ENCODE measurements at places on chromosomes 12 and 14.
A peak's percentile ranks its signal among the peaks of the same experiment; 100 is the strongest.

GRCh38 chr12:92444763-92445162, 258.0 kb upstream of the PLEKHG7 start:
- DNase-seq = no peak

DNA sequence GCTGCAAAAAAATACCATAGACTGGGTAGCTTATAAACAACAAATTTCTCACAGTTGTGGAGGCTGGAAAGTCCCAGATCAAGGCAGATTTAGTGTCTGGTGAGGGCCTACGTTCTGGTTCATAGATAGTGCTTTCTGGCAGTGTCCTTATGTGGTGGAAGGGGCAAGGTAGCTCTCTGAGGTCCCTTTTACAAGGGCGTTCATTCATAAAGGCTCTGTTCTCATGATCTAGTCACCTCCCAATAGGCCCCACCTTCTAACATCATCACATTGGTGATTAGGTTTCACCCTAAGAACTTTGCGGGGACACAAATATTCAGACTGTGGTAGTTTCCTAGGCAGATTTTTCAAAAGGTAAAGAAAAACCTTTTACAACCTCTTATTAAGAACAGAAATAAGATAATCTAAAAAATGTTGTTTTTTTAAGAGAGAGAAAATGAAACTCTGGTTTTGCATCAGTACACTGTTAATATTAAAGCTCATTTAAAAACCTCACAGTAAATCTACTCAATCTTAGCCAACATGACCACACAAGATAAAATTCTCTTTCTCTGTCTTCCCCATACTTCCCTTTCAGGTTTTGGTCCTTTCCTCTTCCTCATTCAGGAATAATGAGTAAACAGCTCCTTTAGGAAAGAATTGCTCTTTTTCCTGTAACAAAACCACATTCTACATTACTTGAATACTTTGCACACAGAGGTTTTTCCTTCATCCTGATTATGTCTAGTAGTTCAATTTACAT, 117.5 kb downstream of the UNC79 start:
- no peak for DNase-seq

- DNase-seq = no peak
Measured at GRCh38 chr14:93368996-93369712, 22.2 kb downstream of the COX8C start.

DNA sequence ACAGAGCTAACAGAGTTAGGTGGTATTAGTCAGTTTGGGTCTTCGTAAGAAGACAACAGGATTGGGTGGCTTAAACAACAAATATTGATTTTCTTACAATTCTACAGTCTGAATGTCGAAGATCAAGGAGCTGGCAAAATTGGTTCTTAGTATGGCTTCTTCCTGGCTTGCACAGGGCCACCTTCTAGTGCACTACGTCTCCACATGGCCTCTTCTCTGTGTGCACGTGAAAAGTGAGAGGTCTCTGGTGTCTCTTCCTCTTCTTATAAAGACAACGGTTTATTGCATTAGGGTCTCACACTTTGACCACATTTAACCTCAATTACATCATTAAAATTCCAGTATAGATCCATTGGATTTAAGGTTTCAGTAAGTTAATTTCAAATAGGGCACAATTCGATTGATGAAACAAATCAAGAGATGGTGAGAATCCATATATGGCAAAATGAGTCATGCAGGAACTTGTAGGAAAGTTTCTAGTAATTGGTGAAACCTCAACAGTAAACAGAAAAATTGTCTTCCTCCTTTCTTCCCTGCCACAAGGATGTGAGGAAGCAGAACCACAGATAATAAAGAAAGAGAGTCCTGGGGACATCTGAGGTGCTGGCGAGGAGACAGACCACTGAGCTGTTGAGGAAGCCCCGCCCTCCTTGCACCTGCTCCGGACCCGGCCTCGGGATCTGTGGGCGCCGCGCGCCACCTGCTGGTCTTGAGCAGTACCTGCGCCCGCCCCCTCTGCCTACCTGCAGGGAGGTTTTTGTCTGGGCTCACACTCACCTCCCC, 846.7 kb downstream of the TMEM121 start:
- DNase-seq = peak; percentile 59

DNA sequence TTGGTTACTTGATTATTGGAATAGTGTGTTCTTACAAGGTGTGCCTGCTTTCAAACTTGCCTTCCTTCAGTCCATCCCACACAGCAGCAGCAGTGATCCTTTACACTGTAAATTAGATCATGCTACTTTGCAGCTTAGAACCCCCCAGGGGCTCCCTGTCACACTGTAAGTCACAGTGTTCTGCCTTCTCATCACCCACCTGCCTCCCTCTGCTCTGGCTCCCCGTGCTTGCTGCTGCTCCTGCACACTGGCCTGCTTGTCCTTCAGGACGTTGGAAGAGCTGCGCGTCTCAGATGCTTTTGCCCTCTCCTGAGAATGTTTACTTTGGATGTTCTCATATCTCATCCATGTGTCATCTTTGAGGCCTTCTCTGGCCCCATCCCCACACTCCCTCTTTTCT, 27.3 kb downstream of the ZC3H14 start:
- DNase-seq = no peak

DNA sequence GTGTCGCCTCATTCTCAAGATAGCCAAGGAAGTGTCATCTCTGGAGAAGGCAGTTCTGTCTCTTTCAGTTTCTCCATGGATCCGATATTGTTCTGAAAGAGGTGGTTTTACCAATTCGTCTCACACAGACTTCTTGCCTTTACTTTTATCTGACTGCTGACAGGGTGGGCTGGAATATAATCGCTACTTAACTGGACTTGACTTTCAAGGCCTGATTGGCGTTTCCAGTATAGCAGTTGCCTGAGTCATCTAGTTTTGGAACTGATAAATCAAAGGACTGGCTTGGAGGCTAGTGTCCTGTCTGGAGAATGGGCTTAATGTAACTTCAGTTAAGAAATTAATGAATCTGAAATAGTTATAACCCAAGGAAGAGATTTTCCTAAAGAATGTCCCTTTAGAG, 21.6 kb downstream of the PRKCH start:
- DNase-seq = no peak

- DNase-seq = no peak
Measured at GRCh38 chr14:68486809-68487208, 306.1 kb downstream of the ZFP36L1 start.

DNA sequence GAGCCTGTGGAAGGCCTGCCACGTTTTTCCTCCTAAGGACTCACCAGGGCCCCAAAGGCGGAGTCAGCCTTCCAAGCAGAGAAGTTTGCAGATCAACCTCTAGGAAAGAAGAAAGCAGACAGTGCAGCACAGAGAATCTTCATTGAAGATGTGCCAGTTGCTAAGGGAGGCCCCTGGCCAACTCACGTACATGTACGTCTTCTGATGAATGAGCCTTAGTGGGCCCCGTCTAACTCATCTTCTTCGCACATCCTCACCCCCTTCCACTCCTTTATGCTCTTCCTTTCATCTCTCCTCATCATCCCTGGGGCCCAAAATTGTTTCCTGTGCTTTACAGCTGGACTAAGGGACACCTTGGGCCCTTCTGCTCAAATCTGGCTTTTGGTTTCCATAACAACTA, 703.0 kb upstream of the TBX3 start:
- no peak for DNase-seq

DNA sequence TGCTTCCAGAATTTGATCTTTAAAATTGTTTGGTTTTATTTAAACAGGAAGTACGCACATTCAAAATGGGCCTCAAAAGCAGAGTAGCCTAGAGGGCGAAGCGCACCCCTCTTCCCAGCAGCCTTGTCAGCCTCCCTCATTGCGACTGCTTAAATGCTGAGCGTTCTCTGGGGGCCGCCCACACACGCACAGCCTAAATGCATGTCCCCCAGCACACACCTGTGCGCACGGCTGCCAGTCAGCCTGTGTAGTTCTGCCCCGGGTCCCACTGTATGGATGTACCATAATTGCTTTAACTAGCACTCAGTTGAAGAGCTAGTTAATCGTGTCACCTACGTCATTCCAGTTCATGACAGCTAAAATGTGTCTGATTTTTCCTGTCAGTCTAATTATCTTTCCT, 79.3 kb downstream of the TESC start:
- no peak for DNase-seq

GRCh38 chr14:100333311-100333710, 10.2 kb downstream of the SLC25A47 start:
- DNase-seq = no peak

DNA sequence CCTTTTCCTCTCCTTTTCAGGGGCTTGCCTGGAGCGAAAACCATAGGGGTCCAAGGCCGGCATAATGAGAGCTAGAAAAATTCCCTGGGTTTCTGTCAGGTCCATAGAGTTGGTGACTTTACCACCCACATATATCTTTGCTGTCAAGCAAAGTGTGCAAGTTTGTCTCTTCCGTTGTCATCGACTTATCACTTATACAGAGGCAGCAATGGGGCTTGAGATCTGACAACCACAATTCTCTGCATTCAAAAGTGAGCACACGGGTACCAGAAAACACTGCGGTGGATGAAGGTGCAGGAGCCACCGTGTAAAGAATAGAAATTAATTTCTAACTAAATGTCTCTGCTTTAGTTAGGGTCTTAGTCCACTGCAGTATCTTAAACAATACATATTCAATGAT, 162.3 kb downstream of the DAD1 start:
- DNase-seq = no peak

GRCh38 chr12:64170730-64171129, 51.4 kb downstream of the KICS2 start:
- DNase-seq = no peak

GRCh38 chr14:51692646-51693045, 40.9 kb downstream of the FRMD6 start:
- no peak for DNase-seq

DNA sequence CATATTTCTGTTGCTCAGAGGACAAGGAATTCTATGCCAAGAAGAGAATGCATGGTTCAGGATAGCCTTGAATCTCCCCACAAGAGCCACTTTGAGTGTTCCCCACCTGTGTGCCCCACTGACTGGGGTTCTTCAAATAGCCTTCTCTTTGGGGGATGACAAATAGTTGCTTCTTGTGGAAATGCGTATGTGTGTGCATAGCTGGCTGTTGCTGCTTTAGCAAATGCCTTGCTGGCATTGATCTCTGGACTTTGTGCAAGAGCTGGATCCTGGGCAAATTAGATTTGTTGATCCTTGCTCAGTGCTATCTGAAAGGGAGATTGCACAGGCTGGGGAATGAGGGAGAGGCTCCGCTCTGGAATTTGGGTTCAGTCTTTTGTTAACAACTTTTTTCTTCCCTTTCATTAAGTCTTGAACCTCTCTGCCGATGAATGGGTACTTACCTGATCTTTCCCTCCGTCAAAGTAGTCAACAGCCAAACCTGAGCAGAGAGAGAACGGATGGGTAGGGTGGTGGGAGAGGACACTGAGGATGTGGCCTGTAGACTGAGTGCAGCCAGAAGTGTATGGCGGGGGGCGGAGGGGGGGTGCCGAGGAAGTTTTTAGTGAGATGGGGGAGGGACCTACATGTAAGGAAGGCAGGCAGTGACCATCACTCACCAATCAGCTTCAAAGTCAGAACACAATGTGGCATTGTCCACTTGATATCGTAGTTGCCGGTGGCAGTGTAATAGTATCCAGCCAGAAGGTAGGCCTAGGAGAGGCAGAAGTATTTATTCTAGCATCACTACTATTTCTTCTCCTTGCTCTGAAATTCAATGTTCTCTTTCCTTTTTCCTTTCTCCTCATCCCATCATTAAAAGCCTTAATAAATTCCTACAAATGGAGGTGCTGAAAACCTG, 10.7 kb downstream of the EMG1 start:
- DNase-seq = no peak

DNA sequence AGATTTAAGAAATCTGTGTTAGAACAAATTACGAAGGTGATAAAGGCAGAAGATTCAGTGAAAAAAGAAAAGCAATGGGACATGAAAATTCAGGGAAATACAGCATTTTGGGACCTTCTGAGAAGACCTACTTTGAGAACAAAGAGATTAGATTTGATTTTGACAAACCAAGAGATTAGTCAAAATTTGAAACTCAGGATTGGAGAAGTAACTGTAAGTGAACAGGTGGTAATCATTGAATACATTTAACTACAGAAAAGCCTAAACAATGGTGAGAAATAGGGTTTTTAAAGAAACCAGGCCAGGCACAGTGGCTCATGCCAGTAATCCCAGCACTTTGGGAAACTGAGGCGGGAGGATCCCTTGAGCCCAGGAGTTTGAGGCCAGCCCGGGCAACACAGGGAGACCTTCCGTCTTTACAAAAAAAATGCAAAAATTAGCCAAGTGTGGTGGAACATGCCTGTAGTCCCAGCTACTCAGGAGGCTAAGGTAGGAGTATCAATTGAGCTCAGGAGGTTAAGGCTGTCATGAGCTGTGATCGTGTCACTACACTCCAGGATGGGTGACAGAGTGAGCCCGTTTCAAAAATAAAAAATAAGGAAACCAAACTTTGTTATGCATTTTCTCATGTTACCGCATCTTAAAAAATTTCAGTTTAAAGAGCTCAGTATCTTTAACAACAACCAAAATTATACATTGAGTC, 8.9 kb upstream of the SAV1 start:
- DNase-seq = no peak

DNA sequence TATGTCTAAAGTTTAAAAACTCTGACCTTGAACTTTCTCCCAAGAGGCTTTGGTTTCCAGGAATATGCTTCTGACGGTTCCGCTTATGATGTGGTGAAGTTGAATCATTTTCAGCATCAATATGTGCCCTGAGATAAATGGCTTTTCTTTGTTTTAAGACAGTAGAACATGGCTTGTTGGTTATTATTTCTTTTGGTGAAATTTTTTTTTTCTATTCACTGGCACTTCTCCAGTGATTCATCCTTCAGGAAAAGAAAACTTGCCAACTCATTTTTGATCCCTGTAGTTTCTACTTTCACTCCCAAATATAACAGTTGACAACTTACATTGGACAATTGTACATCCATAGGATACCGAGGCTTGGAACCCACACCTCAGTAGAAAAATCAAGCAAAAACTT, 1301.2 kb upstream of the FLRT2 start:
- peak; percentile 5 for DNase-seq

DNA sequence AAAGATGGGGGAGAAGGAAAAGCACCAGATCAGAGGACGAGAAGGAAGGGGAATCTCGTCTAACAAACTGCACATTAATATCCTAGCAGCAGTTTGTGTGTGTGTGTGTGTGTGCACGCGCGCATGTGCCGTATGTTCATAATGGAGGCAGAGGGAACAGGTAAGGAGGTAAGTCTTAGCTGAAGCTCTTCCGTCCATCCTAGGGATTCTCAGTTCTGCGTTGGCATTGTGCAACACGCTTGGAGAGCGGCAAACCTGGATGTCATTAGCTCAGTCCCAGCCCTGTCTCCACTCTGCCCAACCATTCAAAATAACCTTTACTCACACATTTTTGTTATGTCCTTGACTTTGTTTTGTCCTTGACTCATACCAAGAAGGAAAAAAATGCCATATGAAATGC, 1.6 kb upstream of the C1R start:
- peak; percentile 27 for DNase-seq

- DNase-seq = peak; percentile 37
Measured at GRCh38 chr14:90870950-90871604, 54.8 kb upstream of the TTC7B start.

DNA sequence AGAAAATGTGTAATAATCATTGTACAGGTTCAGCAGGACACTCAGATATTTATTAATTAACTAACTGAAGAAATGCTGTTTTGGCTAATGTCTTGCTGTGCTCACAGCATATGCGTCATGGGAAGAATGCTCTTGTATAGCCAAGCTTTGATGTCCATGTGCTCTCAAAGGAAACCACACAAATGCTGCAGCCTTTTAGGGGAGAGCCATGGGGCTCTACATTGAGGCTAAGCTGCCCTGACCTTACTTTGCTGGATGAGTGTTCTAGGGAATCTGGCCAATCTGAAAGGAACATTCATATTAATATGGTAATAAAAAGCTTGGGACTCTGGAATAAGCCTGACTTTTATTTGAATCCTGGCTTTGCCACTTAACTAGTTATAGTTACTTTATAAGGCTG, 9.5 kb upstream of the CRADD start:
- DNase-seq = no peak

- no peak for DNase-seq
Measured at GRCh38 chr12:104462931-104463339, 6.2 kb downstream of the CHST11 start.
